Cortex of kidney (tissue), 1 donor: ENCODE measurements at places on chromosomes 1 and 21.

DNA sequence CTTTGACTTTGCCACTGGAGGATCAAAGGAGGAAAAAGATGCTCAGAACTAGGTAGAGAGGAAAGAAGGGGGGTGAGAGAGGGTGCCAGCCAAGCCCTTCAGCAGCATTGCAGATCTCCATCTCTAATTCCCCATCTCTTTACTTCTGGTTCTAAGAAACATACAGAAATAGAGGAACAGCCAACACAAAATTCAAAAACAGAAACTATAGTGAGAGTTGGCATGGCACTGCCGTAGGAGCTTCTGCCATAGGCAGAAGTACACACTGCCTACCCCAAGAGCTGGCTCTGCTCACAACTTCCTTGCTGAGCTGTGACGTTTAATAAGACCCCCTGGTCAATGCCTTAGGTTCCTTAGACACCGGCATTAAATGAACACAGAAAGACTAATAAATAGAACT, 26.6 kb upstream of the RPF1 start:
- DNase-seq, result no peak

DNA sequence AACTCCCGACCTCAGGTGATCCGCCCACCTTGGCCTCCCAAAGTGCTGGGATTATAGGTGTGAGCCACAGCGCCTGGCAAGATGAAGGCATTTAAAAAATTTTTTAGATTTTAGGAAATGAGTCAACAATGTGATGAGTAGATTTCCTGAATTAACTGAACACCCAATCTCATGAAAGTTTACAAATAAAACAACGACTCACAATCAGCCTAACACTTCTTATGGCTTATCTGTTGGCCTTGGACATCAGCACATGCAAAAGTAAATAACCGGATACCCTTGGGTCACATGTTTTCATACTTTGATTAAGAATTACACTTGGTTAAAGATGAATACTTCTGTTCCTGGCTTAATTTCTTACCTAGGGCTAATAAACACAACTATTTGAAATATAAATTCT, 3.0 kb downstream of the GNG12 start:
- no peak for DNase-seq

DNA sequence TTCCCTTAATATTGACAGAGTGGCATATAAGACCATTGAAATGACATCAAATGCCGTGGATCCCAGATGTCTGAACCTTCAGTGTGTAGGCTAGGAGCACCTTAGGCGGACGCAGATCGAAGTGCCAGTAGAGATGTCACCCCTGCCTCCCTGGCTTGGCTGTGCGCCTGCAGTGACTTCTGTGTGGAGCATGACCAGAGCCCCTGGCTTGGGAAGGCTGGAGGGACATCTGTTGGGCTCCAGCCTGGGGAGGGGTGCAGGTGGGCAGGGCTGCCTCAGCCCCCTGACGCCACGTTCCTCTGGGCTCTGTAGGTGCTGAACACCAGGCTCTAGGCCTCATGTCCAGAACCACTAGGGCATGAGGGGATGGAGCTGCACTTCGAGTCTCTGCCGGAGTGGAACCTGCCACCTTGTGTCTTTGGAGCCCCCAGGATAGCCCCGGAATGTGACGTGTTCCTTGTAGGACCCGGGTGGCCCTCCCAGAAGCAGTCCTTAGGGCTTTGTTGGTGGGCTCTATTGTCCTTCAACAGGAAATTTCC, 103.8 kb downstream of the ADARB1 start:
- no peak for DNase-seq

DNA sequence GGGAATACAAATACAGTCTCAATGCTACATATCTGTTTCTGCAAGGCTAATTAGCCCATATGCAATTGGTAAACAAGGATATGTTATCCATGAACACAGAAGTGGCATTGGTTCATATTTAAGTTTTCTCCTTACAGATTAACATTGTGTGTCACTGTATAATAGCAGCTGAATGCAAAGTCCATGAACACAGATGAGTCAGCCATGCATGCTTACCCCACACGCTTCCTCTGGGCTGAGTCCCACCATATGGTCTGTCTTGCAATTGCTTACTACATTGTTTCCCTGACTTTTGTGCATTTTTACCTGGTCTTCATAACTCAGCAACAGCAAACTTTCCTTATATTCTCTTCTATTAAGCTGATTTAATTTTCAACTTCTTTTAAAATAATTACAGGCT, 41.5 kb upstream of the TSNAX start:
- no peak for DNase-seq

GRCh38 chr1:25088946-25089345, 143.4 kb downstream of the SYF2 start:
- no peak for DNase-seq

- no peak for DNase-seq
Measured at GRCh38 chr1:224252479-224252878, 69.4 kb downstream of the DEGS1 start.

DNA sequence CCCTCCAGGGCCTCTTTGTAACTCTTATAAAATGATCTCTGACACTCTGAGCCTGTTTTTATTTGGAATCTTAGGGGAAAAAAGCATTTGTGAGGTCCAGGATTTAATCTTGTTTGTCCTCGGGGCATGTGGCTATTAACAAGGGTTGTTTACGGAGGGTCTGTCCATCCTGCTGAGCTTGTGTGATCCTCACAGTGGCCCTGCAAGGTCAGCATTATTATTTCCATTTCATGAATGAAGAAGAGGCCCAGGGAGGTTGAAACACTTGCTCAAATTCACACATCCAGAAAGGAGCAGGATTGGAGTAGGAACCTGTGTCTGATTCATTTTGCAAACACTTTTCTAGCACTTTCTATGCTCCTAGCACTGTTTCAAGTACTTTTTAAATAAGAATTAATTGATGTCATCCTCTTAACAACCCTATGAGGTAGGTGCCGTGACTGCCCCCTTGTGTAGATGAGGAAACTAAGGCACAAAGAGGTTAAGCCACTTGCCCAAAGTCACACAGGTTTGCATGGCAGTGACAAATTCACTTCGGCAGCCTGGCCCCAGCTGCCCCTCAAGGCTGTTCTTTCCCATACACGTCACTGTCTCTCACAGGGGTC, 178.9 kb downstream of the MIS18A start:
- no peak for DNase-seq

DNA sequence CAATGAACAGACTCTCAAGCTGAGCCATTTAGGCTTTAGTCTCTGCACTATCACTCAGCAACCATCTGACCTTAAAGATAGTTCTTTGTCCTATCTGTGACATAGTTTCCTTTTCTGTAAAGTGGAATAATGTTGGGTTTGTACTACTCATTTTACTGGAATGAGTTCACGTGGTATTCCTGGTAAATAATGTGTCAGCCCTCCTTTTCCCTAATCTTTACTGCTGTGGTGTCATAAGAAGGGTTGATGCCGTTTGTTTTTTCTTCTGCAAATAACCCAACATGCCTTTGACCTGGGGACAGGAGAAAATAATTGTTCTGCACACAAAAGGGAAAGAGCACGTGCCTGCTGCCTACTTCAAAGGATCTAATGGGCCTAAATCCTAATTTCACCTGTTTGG, 297.8 kb downstream of the BRINP3 start:
- DNase-seq, result no peak

DNA sequence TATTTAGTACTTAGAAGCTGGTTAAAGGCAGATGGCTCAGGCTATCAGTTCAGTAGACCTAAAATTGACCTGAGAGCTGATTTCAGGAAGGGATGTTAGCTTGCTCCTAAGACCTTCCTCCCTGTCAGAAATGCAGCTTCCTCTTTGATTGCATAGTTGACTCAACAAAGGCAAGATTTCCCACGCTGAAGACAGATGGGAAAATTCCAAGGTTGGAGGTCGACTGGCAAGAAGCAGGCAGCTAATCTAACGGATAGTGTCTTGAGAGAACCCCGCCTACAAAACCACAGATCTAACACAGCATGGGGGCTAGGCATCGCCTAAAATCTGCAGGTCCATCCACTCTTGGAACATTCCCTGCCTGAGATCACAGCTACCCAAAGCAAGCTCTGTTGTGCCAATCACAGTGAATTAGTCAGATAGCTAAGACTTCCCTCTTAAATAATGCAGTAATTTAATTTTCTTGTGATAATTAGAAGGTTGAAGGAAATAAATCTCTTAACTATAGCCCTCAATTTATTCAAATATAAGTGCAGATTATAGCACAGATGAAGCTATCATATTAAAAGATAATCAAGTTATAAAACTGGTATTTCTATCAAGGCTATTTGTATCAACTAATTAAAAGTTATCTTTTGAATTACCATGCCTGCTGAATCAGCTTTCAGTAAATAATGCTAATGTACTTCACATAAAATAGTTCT, 357.8 kb upstream of the SGIP1 start:
- no peak for DNase-seq

DNA sequence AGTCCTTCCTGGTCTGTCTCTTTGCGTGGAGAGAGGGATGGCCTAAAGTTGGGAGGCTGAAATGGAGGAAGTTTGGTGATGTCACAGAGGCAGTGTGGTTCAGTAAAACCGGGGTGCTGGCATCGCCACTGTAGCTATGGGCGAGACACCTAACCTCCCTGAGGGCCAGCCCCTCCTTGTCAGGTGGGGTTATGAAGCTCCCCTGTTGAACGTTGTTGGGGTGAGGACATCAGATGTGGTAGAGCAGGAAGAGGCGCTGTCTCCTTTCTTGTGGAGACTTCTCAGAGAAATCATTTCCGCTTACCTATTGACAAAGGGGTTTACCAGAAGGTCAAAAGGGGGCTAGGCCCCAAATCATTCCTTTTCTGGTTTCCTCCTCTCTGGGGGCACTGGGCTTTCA, 294.7 kb downstream of the SIPA1L2 start:
- DNase-seq, result no peak

- no peak for DNase-seq
Measured at GRCh38 chr1:10319750-10320149, 79.1 kb upstream of the PGD start.

GRCh38 chr1:43247256-43247921, 22.4 kb upstream of the TMEM125 start:
- DNase-seq, result no peak

GRCh38 chr1:110602466-110602865, 3.7 kb downstream of the KCNA2 start:
- no peak for DNase-seq

DNA sequence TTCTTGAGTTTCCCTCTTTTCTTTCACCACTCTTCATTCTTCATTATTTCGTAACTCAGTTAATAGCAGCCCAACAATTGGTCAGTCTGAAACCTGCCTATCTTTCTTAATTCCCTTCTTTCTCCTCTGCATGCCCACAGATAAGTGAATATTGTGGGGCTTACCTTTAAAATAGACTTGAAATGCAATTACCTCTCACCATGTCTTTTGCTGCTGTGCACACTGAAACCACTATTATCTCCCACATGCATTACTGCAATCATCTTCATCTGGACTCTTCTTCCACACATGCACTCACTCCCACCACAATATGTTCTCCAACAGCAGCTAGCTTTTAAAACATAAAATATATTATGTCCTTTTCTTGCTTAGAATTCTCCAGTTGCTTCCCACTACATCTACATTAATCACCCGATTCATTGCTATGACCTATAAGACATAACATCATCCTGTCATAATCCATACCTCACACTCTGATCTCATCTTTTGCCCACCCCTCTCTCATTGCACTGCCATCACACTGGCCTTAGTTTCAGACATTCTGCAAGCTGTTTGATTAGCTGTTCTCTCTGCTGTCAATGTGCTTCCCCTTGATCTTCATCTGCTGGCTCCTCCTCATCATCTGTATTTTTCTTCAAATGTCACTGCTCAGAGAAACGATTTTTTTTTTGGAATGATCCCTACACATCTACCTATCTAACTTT, 304.8 kb downstream of the PTPRC start:
- no peak for DNase-seq

GRCh38 chr1:4165686-4166300, 265.7 kb upstream of the C1orf174 start:
- no peak for DNase-seq

DNA sequence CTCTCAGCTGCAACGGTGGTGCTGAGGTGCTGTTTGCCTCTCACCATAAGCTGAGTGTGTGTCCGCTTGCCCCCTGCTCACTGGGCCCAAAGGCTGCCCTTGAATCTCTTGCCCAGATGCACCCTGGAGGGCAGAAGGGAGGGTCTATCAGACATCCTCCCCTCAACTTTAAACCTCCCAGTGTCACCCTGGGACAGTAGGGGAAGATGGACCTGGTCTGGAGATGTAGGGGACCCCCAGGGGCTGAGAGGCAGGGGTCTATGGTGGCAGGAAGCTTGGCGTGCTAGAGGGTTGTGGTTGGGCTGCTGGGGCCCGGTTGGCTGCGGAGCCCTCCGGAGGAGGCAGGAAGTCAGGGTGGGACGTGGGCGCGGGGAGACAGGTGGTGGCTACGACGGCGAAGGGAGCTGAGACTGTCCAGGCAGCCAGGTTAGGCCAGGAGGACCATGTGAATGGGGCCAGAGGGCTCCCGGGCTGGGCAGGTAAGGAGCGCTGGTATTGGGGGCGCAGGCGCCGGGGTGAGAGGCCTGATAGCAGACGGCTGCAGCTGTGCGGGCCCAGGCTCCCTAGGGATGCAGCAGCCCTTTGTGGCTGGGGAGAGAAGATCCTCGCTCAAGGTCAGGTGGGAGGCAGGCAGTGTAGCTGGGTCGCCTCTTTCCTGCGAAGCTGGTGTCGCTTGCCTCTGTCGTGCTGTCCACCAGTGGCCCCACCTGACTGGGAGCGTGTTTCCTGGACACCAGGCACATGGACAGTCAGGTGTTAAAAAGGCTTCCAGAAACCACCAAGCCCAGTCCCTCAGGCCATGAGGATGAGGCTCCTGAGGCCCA, at the start of gene LCK:
Gene LCK, plus strand, starts transcription at position 373 of the 824 bp plus-strand sequence. CDS start 23,065 bp downstream, outside the sequence.
- no peak for DNase-seq

GRCh38 chr1:165075725-165076370, 280.7 kb downstream of the LMX1A start:
- DNase-seq, result no peak

GRCh38 chr1:44062656-44063179, 31.5 kb upstream of the SLC6A9 start:
- no peak for DNase-seq

DNA sequence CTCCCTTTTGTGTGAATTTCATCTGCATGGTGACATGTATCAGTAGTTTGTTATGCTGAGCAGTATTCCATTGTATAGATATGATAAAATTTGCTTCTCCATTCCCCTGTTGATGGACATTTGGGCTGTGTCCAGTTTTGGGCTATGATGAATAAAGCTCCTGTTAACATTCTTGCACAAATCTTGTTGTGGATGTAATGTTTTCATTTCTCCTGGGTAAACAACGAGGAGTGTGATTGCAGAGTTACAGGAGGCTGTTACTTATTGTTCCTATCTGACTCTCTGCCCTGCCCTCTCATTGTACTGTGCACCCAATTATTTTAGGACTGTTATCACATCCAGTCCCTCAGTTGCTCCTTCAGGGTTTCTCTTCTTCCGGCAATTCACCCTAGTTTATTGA, 24.2 kb downstream of the MAPKAPK2 start:
- DNase-seq, result no peak

GRCh38 chr1:226674892-226675714, 64.0 kb downstream of the ITPKB start:
- DNase-seq, result no peak

GRCh38 chr1:184167352-184167751, 115.8 kb downstream of the TSEN15 start:
- no peak for DNase-seq

DNA sequence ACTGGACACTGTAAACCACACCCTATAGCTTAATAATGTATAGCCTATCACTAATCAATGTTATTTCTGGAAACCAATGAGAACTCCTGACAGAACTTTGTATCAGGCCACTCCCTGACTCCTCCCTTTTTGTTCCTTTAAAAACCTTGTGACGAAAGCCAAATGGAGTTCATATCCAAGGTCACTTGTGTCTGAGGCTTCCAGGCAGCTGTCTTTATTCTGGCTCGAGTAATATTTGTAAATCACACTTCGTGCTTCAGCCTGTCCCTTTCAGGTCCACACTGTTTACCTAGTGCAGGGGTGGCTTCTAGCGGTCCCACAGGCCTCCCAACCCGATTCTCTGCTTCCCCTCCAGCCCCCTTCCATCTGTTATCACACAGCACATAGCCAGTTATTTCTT, 16.2 kb upstream of the CAPN9 start:
- DNase-seq, result no peak
